Activated CD4-positive, alpha-beta T cell treated with anti-CD3 and anti-CD28 coated beads, Interleukin-2, amount 50 U/mL, for 4 hours (primary cell): ENCODE measurements at places on chromosomes 2 and 18.

GRCh38 chr2:110113961-110114591 lies 1.5 kb downstream of the MALL start:
- DNase-seq: no peak

DNA sequence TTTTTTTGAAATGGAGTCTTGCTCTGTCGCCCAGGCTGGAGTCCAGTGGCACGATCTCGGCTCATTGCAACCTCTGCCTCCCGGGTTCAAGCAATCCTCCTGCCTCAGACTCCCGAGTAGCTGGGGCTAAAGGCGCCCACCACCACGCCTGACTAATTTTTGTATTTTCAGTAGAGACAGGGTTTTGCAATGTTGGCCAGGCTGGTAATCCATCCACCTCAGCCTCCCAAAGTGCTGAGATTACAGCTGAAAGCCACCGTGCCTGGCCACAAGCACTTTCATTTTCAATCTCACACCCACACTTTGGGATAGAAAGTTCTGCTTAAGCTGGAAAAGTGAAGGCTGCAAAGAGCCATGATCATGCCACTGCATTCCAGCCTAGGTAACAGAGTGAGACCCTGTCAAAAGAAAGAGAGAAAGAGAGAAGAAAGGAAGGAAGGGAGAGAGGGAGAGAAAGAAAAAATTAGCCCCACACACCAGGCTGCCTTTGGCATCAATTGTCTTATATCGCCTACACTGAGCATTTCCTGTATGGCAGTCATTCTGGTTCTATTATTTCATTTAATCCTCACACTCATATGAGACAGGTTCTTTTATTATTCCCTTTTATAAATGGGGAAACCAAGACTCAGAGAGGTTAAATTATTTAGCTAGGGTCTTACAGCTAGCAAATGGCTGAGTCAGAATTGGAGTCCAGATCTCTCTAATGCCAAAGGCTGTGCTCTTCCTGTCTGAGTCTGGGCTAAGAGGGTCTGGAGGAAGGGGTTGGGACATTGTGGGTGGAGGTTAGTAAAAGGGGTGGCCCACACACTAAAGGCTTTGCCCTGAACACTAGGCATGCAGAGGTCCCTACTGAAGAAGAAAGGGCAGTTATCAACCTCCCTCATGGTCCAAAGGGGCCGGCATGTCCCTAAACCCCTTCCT lies 37.9 kb upstream of the PKDCC start:
- no peak for DNase-seq

GRCh38 chr18:79600141-79600540 lies 79.5 kb upstream of the CTDP1 start:
- no peak for DNase-seq

DNA sequence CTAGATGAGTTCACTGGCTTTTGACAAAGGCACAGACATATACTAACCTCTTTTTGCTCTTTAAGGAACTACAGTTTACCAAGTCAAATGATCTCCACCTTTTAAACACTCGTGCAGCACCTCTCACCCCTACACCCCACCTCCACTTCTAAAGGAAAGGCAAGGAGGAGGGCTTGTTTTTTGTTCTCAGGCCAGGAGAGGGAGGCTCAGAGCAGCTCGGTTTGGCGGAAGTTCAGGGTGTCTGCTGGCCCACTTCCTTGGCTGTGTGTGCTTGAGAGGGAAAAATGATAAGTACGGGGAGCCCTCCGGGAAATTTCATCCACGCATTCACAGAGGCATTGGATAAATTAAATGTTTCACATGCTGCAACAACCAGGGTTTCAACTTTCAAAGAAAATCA lies 667.9 kb downstream of the BCL11A start:
- DNase-seq: no peak

GRCh38 chr2:113180131-113180946 lies 6.6 kb downstream of the PSD4 start:
- DNase-seq: no peak

GRCh38 chr2:3115301-3116042 lies 262.1 kb downstream of the EIPR1 start:
- no peak for DNase-seq

GRCh38 chr18:2169656-2170055 lies 401.6 kb downstream of the METTL4 start:
- no peak for DNase-seq

GRCh38 chr2:119339562-119339923 lies 27.1 kb downstream of the C2orf76 start:
- DNase-seq: no peak

DNA sequence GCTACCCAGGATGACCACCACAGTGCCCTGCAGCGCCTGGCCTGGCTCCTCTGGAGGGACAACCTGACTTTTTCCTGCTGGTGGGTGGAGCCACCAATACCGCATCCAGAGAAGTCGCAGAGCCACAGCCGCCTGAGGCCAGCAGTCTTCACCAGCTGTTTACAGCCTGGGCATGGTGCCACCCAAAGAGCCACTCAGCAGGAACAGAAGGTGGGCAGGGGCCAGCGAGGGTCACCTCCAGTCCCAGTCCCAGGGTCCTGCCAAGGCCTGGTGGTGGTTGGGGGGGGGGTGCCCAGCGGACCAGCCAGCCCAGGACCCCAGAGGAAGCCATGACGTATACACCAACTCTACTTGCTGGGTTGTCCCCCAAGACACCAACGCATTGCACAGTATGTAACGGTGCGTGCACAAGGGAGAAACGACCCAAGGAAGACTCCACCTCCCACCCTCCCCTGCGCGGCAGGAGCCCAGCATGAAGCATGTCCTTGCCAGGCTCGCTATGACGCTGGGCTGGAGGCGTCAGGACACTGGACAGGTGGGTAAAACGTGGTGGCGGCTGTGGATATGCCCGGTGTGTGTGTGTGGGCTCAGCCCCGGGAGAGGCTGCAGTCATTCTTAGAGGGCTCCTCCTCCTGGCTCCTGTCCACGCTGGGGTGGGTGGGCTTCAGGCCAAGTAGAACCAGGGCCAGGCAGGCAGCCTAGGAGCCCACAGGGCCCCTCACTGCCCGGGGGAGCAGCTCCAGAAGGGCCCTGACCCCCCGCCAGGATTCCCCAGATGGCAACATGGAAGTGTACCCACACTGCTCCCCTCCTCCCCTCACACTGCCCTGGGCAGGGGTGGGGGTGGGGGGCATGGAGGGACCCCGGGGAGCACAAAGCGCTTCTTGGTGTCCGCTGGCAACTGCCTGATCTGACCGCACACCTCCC lies 49.3 kb downstream of the HS6ST1 start:
- no peak for DNase-seq

DNA sequence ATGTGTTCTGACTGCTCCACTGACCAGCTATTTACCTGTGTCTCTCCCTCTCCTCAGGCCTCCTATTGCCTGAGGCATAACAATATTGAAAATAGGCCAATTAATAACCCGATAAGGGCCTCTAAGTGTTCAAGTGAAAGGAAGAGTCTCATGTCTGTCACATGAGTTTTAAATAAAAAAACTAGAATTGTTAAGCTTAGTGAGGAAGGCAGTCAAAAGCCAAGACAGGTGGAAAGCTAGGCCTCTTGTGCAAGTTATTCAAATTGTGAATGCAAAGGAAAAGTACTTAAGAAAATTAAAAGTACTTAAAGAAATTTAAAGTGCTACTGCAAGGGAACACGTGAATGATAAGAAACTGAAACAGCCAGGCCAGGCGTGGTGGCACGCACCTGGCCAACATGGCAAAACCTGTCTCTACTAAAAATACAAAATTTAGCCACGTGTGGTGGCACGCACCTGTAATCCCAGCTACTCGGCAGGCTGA lies 44.9 kb upstream of the TAF4B start:
- DNase-seq: no peak

GRCh38 chr2:221392228-221392881 lies 179.7 kb downstream of the EPHA4 start:
- no peak for DNase-seq

DNA sequence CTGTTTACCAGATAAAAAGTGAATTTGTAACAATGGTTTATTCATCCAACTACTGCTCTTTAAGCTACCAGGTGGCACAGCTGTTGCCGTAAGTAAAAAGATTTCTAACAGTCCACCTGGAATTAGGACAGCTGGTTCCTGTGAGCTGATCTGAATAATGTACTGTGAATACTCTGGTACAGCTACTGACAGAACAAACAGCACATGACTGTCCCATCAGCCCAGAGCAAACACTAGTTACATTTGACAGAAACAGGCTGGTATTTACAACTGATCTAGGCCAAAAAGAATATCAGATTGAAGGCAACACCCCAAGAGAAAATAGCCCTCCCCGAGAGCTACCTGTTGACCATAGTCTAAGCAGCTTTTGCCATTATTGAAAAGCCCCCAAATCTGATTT lies 840.4 kb downstream of the CPS1 start:
- no peak for DNase-seq

DNA sequence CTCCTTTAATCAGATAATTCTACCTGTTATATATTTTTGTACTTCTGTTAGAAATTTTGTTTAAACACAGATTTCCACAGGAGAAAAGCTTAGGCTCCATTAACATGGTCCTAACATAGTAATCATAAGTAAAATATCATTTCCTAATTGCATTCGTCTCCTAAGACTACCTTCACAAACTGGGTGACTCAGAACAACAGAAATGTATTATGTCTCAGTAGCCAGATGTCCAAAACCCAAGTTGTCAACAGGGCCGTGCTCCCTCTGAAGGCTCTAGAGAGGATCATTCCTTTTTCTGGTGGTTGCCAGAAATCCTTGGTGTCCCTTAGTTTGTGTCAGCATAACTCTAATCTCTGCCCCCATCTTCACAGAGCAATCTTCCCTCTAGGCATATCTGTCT lies 5.4 kb downstream of the FBXO15 start:
- DNase-seq: no peak

DNA sequence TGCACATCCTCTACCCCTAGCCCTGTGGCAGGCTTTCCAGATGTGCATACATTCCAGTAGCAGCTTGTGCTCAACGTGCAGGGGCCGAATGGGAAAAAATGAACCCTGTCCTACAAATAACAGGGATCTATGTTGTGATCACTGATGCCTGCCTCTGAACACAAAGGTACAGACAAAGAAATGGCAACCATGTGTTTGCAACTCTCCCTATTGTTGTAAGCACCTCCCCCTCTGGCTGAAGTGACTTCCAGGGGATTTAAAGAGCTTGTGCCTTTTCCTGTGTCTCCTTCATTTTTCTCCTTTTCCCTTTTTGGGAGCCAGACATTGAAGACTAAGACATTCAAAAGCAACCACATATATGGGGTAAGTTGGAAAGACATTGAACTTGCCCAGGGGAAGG lies 21.6 kb downstream of the ARHGAP25 start:
- no peak for DNase-seq

DNA sequence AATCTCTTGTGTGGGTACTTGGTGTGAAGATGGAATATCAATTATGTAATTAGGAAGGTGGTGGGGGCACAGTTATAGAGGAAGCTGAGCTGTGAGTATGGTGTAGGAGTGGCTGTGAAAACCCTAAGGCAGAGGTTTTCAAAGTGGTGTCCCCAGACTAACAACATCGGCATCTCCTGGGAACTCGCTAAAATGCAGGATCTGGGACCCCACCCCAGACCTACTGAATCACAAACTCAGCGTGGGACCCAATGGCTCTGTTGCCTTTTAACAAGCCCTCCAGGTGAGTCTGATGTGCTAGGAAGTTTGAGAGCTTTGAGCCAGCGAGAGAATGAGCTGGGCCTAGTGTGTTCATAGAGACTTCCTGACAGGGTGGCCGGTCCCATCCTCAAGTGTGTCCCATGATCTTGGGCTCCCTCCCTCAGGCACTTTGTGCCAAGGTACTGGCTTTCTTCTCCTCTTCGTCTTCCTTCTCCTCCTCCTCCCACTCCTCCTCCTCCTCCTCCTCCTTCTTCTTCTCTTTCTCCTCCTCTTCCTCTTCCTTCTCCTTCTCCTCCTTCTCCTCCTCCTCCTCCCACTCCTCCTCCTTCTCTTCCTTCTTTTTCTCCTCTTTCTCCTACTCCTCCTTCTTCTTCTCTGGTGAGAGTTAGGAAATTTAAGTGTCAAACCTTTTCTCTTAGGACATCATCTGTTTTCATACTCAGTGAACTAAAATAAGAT lies 86.6 kb downstream of the PDK1 start:
- no peak for DNase-seq

GRCh38 chr2:180596453-180596852 lies 384.0 kb upstream of the UBE2E3 start:
- no peak for DNase-seq

- no peak for DNase-seq
Measured at GRCh38 chr2:44886414-44886813, 55.1 kb upstream of the SIX3 start.

DNA sequence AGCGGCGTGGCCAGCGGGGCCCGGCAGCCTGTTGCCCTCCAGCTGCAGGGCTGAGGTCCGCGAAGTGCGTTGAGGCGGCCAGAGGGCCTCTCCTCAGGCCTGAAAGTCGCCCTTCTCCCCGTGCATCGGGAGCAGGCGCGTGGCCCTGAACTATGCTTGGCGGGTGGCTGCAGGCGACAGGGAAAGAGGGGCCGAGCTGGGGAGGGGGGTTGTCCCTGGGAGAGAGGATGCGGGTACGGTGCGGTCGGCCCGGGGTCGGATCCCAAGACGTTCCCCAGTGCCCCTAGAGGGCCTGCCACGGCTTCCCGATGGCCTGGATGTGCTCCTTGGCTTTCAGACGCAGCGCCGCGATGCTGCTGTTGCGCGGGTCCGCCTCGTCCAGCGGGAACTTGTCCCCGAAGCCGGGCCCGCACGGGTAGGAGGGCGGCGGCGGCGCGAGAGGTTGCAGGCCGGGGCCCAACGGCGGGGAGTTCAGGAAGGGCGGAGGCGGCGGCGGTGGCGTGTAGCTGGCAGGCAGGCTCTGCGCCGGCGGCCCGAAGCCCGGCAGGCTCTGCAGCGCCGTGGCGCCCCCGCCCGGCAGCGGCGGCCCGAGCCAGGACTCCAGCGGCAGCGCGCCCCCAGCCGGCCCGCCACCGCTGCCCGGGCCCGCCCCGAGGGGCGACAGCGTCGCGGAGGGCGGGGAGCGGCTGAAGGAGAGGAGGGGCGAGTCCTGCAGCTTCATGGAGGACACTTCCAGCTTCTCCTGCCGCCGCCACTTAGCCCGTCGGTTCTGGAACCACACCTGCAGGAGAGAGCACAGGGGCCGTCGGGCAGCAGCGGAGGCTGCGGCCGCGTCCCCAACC lies 4.3 kb downstream of the RAX start:
- no peak for DNase-seq

DNA sequence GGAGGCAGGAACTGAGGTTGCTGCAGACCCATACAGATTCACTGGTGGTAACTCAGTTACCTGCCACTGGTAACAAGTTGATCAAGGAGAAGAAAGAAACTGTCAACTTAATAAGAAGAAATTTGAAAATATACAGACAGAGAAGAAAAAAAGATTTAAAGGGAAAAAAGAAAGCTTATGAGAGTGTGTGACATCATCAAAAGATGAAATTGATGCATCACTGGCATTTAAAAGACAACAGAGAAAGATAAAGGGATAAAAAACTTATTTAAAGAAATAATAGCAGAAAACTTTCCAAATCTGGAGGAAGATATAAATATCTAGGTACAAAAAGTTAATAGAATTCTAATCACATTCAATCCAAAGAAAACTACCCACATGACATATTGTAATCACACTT lies 1003.2 kb downstream of the TDRD15 start:
- no peak for DNase-seq
